ENCODE measurements at places on chromosomes 2 and 18. TPM values are rescaled to one million over a fixed set of nuclear protein-coding genes. Genes with fewer than 3 reads are reported as not detected.

The CREG2 gene
- not detected for total RNA-seq

The SKOR2 gene
- not detected for total RNA-seq

The DNAJC5G gene
- total RNA-seq, result not detected

The FHOD3 gene
- total RNA-seq, result not detected

DNA sequence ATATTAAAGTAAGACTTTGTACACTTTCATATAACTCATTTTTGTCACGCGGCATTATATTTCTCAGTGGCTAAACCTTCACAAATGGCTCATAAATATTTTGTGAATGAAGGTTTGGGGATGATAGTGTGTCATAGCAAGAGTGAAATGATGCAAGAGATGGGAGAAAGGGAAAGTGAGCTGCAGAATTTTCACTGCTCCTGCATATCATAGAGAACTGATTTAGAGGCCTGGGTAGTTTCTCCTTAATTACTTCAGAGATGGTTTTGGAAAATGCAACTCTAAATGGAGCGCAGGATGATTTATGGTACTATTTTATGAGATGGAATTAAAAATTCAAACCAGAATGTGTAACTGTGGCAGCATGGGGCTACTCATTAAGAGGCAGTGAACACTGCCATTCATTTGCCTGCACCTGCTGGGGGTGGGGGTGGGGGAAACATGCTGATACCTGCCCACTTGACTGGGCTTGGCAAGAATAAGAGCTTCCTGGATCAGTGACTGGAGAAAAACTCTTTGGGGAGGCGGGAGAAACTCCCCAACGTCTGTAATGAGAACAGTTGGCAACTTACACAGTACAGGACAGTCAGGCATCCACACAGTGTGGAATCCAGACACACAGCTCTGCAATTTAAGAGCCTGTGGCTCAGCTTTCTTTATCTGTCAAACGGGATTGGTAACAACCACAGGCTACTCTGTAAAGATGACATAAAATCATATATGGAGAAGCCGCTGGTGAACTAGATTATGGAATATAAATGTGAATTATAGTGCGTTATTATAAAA is 941.9 kb downstream of the SLC4A3 start:
- DNase-seq, result no peak

DNA sequence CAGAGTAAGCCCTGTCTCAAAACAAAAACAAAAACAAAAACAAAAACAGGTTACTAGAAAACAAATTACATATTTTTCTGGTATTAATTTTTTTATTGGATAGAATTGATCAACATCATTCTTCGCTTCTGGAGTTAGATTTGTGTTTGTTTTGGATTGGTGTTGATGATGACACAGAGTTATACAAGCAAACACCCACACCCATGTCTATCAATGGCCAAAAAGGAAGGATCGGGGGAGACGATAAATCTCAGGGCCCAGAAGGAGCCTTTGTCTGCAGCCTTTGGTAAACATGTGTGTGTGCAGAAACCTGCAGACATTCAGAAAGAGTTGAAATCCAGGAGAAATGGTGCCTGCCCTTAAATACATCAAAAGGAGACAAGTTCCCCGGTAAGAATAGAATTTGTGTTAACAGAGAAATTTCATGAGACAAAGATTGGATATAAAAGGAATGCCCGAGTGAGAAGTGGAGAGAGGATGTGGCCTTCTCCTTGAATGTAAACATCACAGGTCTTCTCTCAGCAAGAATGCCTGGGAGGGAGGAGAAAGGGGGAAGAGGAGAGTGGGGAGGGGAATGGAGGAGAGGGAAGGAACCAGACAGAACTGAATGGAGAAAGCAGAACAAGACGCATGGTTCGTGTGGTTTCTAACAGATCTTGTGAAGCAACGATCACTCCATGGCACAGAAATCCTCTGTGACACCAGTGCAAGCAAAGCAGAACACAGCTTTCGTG is 40.4 kb upstream of the TMEM178A start:
- DNase-seq, result no peak

DNA sequence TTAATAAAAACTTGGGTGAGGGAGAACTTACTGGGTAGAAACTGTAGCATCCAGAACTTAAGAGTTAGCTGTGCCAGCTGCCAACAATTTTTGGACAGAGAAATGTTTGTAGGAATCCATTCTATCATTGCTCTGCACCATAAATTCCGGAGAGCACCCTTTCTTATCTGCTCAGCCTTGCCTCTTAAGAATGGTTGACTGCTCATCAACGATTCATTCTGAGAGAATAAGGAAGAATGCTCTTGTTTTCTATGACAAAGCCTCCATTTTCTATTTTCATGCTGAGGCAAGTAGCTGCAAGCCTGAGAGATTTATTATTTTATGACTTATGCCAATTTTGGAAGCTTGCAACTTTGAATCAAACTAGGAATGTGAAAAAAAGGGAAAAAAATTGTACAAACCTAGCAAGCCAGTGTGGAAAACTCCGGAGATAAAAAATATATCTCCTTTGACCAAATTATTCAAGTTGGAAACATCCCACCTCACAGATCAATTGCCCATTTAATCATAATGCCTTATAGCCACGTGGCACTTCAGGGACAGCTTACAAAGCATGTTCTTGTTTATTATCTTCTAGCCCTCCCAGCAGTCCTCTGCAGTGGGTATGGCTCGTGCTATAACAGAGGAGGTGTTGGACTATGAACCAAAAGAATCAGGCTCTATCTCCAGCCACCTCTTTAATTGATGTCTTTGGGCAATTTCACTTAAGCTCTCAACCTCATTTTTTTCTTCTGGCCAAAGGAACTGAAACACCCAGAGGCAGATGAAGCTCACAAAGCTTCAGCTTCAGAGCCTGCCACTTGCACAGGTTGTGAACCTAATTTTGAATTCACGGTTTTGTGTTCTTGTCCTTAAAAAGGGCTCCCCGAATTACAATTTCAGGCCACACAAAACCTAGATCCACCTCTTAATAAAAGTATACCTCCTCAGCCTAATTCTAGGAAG is 40.9 kb upstream of the ATL2 start:
- no peak for DNase-seq

DNA sequence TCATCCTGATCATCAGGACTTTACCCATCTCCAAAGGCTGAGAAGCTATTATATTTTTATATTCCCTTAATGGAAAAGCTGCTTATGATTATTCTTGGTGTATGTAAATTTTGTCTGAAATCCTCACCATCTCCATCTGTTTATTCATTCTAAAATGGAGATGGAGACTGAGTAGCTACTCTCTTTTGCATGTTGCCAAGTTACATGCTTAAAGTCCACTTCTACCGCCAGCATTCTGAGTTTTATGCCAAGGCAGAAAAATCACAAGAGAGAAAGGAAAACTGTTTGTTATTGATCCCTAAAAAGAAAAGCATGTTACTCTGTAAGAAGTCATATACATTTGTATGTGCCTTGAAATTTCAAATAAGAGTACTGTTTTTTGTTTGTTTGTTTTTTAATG is 94.4 kb upstream of the NOSTRIN start:
- DNase-seq, result no peak

DNA sequence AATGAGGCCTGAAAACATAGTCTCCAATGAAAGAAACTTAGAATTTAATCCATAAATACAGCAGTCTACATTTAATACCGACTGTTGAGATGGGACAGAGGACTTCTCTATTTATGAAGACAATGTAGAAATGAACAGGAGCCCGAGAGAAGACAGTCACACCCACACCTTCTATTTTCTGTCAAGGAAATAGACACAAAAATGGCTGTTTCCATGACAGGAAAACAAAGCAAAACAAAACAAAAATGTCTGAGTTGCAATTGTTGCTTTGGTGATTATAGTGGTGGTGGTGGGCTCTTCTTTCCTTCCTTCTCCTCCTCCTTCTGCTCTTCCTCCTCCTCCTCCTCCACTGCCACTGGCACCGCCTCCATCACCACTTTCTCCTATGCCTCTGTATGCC is 72.3 kb upstream of the CCDC68 start:
- DNase-seq, result no peak

GRCh38 chr2:124437811-124438210 is 412.7 kb downstream of the CNTNAP5 start:
- no peak for DNase-seq

DNA sequence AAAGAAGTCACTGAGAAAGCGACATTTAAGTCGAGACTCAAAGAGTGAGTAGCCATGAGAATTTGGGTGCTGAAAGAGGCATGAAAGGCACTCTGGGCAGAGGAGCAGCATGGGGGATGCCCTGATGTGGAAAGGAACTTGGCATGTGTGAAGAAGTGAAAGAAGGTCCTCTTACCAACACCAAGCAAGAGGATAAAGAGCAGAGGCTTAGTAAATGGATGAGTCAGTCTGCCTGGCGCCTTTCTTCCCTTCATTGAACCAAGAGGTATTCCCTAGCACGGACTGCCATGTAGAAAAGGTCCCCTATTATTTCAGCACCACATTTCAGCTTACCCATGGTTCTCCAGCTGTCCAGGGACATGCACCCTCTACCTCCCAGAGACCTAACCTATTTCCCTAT is 221.1 kb upstream of the NRP2 start:
- DNase-seq, result no peak

DNA sequence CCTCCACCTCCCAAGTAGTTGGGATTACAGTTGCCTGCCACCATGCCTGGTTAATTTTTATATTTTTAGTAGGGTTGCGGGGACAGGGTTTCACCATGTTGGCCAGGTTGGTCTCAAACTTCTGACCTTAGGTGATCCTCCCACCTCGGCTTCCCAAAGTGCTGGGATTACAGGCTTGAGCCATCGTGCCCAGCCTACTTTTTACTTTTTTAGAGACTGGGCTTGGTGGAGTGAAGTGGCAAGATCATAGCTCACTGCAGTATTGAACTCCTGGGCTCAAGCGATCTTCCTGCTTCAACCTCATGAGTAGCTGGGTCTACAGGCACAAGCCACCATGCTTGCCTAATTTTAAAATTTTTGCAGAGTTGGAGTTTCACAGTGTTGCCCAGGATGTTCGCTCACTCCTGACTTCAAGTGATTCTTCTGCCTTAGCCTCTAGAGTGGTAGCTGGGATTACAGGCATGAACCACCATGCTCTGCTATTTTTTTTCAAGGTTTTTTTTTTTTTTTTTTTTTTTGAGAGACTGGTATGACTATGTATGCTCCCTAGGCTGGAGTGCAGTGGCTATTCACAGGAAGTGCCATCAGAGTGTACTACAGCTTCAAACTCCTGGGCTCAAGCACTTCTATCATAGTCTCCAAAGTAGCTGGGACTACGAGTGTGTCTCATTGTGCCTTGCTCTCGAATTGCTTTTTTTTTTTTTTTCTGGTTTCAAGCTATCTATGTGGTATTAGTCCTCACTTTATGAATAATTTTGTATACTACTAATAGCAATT is 11.9 kb downstream of the MSH2 start:
- DNase-seq, result no peak

GRCh38 chr2:219723311-219723710 is 95.9 kb downstream of the SLC4A3 start:
- DNase-seq, result no peak

DNA sequence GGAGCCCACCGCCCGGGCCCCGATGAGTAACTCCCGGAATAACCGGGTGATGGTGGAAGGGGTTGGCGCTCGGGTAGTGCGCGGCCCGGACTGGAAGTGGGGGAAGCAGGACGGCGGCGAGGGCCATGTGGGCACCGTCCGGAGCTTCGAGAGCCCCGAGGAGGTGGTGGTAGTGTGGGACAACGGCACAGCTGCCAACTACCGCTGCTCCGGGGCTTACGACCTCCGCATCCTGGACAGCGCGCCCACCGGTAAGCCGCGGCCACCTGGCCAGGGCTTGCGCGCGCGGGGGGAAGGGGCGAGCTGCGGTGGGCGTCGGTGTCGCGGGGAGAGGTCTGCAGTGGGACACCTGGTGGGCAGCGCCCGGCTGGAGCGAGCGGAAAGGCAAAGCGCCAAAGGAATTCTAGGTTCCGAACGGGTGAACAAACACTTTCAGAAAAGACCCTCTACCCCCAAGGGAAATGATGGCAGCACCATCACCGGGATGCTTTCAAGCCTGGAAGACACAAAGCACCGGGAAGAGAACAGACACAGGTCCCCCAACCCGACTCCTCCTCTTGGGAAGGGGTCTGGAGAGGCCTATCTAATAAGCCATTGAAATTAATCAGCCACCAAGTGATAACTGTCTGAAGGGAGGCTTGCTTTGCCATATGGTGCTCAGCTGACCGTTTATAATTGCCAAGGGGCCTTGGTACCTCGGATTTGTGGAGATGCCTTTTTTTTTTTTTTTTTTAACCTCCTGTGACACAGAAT is 1.1 kb downstream of the MIB1 start:
- peak; percentile 45 for DNase-seq

- no peak for DNase-seq
Measured at GRCh38 chr2:101364878-101365277, 22.4 kb downstream of the CREG2 start.

GRCh38 chr18:8874872-8875271 is 169.5 kb downstream of the MTCL1 start:
- no peak for DNase-seq

DNA sequence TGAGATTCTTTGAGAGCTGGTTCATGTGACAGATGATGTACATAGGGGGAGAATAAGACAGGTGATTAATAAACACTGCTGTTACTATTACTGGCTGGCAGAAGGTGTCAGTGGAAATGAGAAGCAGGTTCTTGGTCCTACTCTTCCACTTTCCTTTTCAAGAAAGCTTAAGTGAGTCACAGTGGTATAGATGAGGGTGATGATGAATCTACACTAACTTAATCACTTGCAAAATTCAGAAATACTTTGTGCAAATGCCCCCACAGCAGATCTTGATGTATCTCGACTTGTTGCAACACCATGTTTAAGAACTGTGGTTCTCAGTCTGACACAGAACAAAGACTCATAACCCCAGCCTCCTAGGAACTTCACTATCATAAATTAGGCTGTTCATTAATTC is 35.9 kb upstream of the MGAT5 start:
- DNase-seq, result peak; percentile 66

- DNase-seq, result no peak
Measured at GRCh38 chr2:209471037-209471436, 47.2 kb downstream of the MAP2 start.

DNA sequence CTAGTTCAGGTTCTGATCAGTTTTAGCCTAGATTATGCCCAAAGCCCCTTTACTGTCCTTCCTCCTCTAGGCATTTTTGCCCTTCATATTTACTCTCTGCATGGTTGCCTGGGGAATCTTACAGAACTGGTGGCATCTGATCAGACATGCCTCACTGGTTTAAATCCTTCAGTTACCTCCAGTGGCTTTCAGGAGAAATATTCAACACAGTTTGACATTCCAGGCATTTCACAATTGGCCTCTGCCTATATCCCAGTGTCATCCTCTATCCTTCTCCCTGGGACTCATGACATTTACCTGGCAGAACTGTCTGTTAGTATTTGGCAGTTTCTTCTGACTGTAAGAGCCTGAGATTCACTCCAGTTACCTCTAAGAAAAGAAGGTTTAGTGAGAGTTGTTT is 152.9 kb upstream of the MEIS1 start:
- DNase-seq, result no peak

- no peak for DNase-seq
Measured at GRCh38 chr2:183123959-183124221, 353 bp upstream of the NUP35 start.

- no peak for DNase-seq
Measured at GRCh38 chr2:188725746-188726360, 248.3 kb upstream of the COL3A1 start.

GRCh38 chr2:43636621-43637020 is 439 bp upstream of the PLEKHH2 start:
- peak; percentile 19 for DNase-seq

Data from activated CD8-positive, alpha-beta T cell treated with anti-CD3 and anti-CD28 coated beads for 36 hours (primary cell).